Activated naive CD4-positive, alpha-beta T cell treated with anti-CD3 and anti-CD28 coated beads, Interleukin-2, amount 50 U/mL, for 72 hours (primary cell): ENCODE measurements at places on chromosomes 5 and 9.

DNA sequence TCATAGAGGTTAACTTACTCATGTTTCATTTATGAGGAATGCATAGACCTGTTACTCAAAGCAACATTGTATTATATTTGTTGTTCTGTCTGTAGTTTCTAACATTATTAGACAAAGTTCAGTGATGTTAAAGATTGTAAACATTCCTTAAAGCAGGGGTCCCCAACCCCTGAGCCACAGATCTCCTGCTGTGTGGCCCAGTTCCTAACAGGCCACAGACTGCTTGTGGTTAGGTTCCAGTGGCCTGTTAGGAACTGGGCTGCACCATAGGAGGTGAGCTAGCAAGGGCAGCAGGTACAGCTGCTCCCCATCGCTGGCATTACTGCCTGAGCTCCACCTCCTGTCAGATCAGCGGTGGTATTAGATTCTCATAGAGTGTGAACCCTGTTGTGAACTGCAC is 181.1 kb downstream of the KDM4C start:
- DNase-seq: no peak

- peak; percentile 57 for DNase-seq
Measured at GRCh38 chr5:180494510-180495181, 467 bp downstream of the CNOT6 start.

GRCh38 chr5:1016476-1016875 is 7.9 kb downstream of the NKD2 start:
- no peak for DNase-seq

DNA sequence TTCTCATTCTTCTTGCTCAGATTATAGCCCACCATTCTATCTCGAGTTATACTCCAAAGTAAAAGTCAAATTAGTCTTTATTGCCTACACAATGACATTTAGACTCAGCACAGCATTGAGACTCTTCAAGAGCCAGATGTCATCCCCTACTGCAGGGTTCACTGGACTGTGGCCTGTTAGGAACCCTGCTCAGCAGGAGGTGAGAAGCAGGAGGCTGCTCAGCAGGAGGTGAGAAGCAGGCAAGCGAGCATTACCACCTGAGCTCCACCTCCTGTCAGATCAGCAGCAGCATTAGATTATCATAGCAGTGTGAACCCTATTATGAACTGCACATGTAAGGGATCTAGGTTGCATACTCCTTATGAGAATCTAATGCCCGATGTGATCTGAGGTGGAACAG is 12.7 kb upstream of the LIFR start:
- no peak for DNase-seq

DNA sequence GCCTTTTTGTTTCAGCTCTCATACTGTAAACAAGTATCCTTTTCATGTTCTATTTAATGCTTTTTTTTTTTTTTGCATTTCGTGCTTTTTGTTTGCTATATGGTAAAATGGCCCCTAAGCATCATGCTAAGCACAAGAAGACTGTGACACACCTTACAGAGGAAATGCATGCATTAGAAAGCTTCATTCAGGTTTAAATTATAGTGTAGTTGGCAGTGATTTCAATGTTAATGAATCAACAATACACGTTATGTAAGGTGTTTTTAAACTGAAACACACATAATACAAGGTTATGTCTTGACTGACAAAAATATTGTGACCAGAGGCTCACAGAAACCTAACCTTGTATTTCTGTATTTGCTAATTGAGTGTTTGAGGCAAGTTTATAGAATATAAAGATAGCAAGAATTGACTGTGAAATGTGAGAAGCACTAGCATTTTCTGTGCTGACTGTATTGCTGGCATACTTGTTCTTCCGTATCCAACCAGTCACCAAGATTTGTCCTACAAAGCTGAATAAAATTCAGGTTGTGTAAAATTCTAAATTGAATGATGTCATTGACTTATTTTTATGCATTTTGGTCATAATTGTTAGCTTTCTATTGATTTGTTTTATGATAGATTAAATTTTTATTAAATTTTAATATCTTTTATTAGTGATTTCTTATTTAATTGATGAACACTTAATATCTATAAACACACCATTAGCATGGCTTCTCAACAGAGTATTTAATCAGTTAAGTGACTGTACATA is 4.1 kb downstream of the CFAP95 start:
- DNase-seq: no peak

GRCh38 chr5:60685028-60685427 is 14.9 kb downstream of the DEPDC1B start:
- DNase-seq: no peak

DNA sequence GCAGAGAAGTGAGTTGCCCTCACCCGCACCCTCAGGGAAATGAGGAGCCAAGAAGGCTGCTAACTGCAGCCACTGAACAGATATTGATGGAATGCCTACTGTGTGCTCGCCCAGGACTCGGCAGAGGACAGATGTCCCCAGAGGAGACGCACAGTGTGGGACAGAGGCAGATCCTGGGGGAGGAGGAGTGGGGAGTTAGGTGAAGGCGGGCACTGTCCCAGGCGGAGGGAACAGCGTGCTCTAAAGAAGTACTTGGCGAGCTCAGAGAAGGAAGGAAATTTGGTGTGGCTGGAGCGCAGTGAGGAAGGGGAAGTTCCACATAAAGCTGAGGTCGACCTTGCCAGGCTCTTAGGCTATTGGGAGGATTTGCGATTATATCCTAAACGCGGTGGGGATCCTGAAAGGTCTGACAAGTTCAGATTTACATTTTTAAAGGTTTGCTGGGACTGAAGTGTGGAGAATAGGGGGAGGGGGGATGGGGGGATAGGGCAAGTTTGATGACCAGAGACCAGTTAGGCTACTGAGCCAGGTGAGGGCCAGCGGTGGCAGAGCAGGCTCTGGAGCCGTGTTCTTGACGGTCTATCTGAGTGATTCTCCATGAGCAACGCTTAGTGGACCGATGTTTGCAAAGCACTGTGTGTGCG is 23.6 kb upstream of the CERCAM start:
- no peak for DNase-seq

- no peak for DNase-seq
Measured at GRCh38 chr9:134434894-134435506, 108.7 kb downstream of the RXRA start.

- no peak for DNase-seq
Measured at GRCh38 chr5:131270809-131271208, 7.0 kb downstream of the CDC42SE2 start.

GRCh38 chr5:80976985-80977384 is 16.8 kb downstream of the RASGRF2 start:
- no peak for DNase-seq

- DNase-seq: no peak
Measured at GRCh38 chr9:14531341-14532269, 161.6 kb downstream of the ZDHHC21 start.
